ENCODE measurements at places on chromosomes 7 and 10.

DNA sequence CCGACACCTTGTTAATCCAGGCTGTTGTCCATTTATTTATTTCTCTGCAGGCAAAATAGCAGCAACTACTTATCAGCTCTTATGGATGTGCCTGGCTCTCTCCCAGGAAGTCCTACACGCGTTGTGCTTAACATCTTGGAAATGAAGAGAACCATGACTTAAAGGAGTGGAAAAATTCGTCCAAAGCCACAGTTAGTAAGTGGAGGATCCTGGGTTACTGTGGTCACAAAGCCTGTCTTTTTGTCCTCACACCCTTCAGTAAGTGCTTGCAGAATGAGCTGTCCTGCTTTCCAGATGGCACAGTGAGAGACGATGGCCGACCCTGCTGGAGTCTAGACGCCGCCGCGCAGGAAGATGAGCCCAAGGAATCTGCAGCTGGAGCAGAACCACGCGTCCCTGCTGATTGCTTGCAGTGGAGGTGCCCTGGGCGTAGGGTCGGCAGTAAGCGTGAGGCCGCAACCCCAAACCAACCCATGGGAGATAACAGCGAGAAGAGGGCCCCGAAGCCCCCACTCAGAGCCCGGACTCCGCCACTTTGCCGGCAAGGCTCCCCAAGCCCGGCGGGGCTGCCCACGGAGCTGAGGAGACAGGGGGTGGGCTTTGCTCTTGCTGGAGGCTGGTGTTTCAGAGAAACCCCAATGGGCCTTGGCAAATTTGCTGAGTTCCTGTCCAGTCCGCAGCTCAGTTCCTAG lies 178.6 kb downstream of the CXCL12 start:
- DNase-seq, result no peak

DNA sequence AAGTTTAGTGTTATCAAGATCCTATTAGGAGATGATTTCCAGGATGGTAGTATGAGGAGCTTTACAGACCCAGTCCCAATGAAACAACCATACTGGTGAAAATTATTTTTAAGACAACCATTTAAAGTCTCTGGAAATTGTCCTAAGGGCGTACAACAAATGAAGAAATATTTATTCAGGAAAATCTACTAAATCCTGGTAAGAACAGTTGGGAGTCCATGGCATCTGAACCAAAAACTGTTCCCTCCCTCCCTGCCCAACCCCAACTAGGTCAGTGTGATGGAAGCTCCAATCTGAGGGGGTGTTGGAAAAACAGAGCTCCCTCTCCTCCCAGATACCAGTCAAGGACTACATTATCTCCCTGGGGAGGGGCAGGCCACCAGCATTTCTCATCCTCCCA lies 74.7 kb upstream of the MKLN1 start:
- DNase-seq, result no peak

DNA sequence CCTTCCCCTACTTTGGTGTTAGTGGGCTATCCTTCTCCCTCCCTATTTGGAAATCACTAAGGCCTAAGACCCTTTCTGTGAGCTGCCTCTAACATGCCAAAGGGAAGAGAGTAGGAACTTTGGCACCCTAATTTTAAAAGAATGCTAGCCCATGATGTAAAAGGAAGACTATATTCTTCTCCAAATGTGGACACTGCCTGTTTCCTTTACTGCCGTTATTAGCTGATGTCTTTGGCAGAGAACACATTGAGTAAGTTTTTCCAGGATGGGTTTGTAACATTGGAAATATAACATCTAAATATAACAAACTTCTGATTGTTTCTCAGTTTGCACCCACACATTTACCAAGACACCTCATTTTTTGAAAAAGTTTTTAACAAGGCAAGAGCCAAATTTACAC lies 56.9 kb upstream of the TNKS2 start:
- no peak for DNase-seq

DNA sequence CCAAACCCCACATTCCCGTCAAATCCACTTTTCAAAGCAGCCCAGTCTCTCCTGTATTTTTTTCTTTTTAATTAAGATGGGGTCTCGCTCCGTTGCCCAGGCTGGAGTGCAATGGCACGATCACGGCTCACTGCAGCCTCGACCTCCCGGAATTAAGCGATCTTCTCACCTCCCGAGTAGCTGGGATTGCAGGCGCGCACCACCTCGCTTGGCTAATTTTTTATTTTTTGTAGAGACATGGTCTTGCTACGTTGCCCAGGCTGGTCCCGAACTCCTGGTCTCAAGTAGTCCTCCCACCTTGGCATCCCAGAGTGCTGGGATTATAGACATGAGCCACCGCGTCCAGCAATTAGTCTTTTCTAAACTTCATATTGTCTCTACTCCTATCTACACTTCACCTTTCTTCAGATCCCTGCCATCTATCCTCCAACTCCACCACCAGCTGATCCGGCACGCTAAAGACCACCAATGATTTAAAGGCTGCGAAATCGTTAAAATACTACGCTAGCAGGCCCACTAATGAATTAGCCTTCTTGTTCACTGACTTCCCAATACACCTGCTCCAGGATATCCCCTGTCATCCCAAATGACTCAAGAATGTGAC lies 525 bp upstream of the CHUK start:
- no peak for DNase-seq

- DNase-seq, result no peak
Measured at GRCh38 chr7:141679014-141679413, 23.0 kb downstream of the DENND11 start.

- peak; percentile 7 for DNase-seq
Measured at GRCh38 chr7:141737118-141737835, 881 bp upstream of the SSBP1 start.

GRCh38 chr10:26909753-26910152 lies 49.0 kb upstream of the ABI1 start:
- no peak for DNase-seq

DNA sequence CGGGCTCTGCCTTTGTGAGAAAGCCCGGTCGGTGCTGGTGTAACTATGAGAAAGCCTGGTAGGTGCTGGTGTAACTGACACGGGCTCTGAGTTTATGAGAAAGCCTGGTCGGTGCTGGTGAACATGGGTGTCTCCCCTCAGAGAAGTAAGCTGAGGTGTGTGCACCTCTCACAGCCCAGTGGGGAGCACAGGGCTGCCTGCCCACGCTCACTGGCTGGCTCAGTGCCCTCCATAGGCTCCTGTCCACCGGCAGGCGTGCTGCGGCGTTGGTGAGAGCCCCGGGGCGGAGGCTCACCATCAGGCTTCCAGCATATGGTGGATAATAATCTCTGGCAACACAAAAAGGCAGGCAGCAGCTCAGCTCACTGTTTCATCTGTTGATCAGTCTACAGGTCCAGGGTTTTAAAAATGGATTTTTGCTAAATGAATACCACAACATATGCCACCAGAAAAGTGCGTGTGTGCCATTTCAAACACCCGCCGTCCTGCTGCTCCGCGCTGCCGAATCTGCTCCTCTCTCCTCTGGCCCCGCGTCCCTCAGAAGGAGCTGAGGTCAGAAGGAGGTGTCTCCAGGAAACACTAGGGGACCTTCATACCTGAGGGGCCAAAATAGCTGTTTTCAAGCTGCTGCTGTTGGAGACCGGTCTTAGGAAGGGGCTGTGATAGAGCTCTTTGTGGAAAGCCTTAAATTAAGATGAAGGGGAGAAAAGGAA lies 365.7 kb downstream of the DNAJB6 start:
- no peak for DNase-seq

GRCh38 chr10:48670978-48671913 lies 13.4 kb upstream of the WDFY4 start:
- no peak for DNase-seq

GRCh38 chr10:36676756-36677430 lies 448.5 kb upstream of the ANKRD30A start:
- no peak for DNase-seq

GRCh38 chr10:10986606-10987005 lies 31.1 kb upstream of the CELF2 start:
- no peak for DNase-seq

DNA sequence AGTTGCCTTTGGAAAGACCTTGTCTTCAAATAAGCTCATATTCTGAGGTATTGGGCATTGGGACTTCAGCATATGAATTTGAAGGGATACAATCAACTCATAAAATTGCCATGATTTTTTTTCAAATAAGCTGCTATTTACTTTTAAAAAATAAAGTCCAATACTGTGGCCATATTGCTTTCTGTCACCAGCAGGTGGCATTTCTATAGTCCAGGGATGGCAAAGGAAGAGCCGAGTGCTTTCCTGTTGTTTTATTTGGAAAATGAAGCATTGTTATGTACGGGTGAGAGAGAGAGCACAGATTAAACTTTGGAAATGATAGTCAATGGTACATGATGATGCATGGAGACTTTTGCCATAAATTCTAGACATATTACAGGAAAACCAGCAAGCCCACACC lies 104.1 kb upstream of the DPP6 start:
- no peak for DNase-seq

- DNase-seq, result no peak
Measured at GRCh38 chr10:124422742-124423141, 4.0 kb upstream of the OAT start.

- DNase-seq, result no peak
Measured at GRCh38 chr7:101754424-101755159, 62.8 kb upstream of the CUX1 start.

GRCh38 chr7:143954135-143954534 lies 509 bp upstream of the OR2F1 start:
- no peak for DNase-seq

- no peak for DNase-seq
Measured at GRCh38 chr10:26780793-26781601, 79.8 kb downstream of the ABI1 start.

DNA sequence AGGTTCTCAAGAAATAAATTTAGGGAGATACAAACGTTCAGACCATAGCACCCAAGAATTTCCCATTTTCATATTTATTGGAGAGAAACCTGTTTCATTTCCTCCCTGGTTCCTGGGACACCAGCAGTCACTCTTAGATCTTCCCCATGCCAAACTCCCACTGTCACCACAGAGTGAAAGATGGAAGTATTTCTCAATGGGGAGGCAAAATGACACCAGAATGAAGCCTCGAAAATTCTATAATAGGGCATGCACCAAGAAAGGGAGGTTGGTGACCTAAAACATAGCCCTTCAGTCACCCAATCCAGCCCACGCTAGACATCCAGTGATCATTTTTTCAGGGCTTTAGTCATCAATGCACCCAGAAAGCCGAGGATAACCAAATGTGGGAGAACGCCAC lies 148.1 kb upstream of the PLXDC2 start:
- DNase-seq, result no peak

DNA sequence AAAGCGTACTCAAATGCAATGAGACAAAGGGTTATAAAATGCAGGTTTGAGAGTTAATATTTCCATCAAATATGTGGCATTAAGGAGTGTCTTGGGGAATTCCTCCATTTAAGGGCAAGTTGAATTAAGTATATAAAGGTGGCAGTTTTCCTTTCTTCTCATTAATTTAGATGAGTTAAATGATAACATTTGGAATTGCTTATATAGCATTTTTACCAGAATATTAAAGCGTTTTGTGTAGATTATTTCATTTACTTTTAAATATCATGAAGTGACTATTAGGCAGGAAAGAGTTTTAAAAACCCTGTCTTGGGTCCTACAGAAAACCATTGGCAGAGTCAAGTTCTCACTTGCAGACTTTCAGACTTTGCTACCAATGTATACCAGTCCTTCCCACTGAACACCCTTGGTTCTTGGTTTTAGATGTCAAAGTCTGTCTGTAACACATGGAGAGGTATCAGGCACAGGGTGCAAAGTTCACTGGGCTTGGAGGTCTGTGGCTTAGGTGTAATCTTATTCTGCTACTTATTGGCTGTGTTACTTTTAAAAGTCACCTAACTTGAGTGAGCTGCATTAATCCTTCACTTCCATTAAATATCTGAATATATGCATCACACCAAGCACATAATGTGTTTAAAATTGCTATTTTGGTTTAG lies 51.0 kb downstream of the ASB4 start:
- DNase-seq, result no peak

DNA sequence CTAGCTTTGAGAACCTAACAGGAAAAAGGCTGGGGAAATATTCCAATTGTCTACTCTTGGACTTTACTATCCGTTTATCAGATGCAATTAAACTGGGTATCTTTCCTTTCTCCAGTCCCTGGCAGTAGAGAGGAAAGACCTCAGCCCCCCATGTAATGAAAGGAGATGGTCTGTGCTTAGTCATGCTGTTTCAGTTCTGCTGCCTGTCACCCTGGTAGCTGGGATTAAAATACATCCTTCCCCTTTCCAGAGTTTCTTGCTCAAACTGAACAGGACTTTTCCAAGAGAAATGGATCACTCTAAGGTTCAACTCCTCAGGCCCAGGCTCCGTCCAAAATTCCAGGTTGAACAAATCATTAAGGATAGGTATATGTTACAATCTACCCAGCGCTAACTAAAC lies 202.9 kb downstream of the PTEN start:
- no peak for DNase-seq

- no peak for DNase-seq
Measured at GRCh38 chr10:114876602-114877300, 55.2 kb downstream of the FHIP2A start.

GRCh38 chr7:69873512-69873911 lies 275.2 kb downstream of the AUTS2 start:
- no peak for DNase-seq

DNA sequence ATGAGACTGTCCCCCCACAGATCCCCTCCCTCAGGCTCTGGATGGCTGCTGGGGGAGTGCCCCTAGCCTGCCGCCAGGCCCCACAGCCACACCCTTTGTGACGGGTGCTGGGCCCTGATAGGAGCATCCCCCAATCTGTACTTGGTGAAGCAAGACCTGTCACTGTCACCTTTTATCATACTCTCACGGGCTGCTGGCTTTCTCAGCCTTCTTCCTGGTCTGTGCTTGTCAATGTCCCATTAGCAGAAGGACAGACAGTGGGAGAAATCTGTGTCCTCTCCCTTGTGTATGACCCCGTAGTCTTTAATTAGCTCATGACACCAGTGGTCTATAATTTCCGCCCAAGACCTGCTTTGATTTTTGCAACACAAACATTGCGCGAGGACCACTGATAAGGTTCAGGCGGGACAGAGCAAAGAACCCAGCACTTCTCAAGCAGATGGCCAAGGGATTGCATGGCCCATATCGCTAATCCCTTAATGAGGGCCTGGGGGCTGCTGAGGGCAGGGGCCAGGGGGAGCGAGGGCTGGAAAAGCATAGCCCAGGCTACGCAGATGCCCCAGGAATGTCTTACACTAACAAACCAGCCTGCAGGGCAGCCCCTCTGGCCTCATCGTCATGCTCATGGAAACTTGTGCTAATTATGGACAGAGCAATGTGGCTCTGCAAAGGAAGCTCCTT lies 127.8 kb downstream of the PTPN20 start:
- DNase-seq, result no peak

DNA sequence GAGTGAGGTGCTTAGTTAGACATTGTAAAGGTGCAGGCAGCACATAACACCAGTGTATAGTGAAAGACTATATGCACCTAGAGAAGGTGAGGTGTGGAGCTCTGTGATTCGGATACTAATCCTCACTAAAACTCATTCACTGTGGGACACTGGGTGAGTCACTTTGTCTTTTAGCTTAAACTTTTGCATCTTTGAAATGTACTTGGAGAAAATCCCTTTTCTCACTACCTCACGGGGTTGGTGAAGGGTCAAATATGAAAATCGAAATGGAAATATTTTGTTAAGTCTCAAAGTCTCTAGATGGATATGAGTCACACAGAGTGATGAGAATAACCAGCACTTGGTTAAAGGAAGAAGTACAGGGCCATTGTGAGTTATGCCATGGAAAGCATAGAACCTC lies 38.0 kb downstream of the MDFIC start:
- DNase-seq, result no peak
